ENCODE measurements at places on chromosomes 3 and 15.
A peak's percentile ranks its signal among the peaks of the same experiment; 100 is the strongest.

- no peak overlapping the region for H3K27ac ChIP-seq
- no peaks in the 10 kb centered on the region for H3K36me3 ChIP-seq
- no peak for DNase-seq
- no peaks in the 10 kb centered on the region for H3K4me1 ChIP-seq
- no peak overlapping the region for H3K4me3 ChIP-seq
- H3K27me3 ChIP-seq: no peaks in the 10 kb centered on the region
Observed at GRCh38 chr3:158768361-158768787, 33.5 kb upstream of the MFSD1 start.

- no peak for DNase-seq
- no peak overlapping the region for H3K27ac ChIP-seq
- no peaks in the 10 kb centered on the region for H3K36me3 ChIP-seq
- H3K4me1 ChIP-seq: no peaks in the 10 kb centered on the region
- H3K4me3 ChIP-seq: no peak overlapping the region
Observed at GRCh38 chr3:140823106-140823505, 118.5 kb upstream of the SLC25A36 start.

DNA sequence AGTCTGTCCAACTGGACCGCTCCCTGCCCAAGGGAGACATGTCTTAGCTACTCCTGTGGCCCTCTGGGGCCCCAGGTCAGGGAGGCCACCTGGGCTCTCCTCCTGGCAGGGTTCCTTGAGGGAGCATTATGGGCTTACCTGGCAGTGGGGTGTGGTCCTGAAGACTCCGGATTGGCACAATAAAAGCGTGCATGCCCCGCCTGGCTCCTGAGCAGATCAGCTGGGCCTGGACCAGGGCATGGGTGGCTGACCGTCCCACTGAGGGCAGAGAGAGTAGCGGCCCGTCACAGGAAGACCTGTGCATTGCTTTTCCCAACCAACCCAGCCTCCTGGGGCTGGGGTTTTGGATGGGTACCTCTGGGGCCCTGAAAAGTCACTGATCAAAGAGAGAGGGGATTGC lies 5.4 kb downstream of the ACOX2 start:
- no peaks in the 10 kb centered on the region for H3K4me1 ChIP-seq
- no peaks in the 10 kb centered on the region for H3K27me3 ChIP-seq
- H3K36me3 ChIP-seq: no peaks in the 10 kb centered on the region

DNA sequence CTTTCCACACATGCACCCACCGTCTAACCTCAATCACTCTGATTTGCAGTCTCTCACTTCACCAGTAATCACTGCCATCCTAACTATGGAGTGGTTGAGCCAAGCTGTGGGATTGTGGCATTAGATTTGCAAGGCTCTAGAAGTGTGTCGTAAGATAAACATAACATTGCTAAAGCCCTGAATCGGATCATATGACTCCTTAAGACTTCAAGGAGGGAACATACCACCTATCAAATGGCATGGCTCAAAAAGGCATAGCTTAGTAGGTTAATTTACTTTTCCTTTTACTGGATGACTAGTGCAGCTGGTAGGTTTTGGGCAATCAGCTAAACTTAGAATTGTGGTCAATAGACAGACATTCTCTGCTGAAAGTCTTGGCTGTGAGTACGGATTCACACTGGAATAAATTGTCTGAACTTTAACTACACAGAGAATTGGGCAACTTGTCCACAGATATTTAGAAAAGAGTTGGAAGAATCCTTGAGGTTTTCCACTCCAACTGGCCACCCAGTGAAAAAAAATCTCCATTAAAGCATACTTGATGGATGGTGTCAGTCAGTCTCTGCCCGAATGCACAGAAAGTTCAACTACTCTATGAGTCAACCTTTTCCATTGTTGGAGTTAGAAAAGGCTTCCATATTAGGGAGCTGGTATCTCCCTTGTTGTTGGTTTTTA lies 476.7 kb upstream of the CBLB start:
- DNase-seq: no peak
- H3K27ac ChIP-seq: no peak overlapping the region
- peaks cover 3% of the 10 kb centered on the region for H3K4me1 ChIP-seq
- no peak overlapping the region for H3K4me3 ChIP-seq

DNA sequence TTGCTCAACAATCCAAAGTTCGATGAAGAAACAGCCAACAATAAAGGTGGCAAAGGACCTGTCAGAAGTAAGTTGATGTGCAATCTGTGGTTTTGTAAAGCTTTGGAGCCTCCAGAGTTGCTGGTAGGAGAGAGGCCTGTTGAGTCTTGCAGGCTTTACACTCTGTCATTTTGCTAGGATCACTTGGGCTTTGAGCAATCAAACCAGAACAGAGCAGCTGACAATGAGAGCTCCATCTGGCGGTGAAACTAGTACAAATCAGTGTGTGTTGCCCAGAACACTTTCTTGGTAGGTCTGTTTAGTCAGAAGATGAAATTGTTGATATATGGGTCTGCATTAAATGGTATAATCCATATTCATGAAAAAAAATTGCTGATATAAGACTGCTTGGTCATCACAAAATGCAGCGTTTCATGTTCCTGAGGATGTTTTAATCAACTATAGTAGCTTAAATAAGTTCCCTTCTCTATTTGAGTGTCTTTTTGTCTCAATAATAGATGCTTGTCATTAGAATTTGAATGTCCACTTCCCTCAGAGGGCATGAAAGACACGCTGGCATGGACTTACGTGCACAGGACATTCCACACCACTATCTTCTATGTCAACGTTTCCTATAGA lies 25.7 kb downstream of the TMOD2 start:
- H3K27me3 ChIP-seq: no peaks in the 10 kb centered on the region
- no peaks in the 10 kb centered on the region for H3K4me1 ChIP-seq
- peaks cover 5% of the 10 kb centered on the region for H3K36me3 ChIP-seq

GRCh38 chr15:80015156-80015555 lies 44.2 kb upstream of the BCL2A1 start:
- no peak for DNase-seq
- H3K27ac ChIP-seq: no peak overlapping the region
- no peaks in the 10 kb centered on the region for H3K27me3 ChIP-seq
- no peaks in the 10 kb centered on the region for H3K36me3 ChIP-seq

- H3K4me3 ChIP-seq: no peak overlapping the region
- H3K27me3 ChIP-seq: no peaks in the 10 kb centered on the region
- H3K4me1 ChIP-seq: no peaks in the 10 kb centered on the region
- H3K27ac ChIP-seq: no peak overlapping the region
Observed at GRCh38 chr3:72483554-72484104, 364.6 kb downstream of the SHQ1 start.

DNA sequence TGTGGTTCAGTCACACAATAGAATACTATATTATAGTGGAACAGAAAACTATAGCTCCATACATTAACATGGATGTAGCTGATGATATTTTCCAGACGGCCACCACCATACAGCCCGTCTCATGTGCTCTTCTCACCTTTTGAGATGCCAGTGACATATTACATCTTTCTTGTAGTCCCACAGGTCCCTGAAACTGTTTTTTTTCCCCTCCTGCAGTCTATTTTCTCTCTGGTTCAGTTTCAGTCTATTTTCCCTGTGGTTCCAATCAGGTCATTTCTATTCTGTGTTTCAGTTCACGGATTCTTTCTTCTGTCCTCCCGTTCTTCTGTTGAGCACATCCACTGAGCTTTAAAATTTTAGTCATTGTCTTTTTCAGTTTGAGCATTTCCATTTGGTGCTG lies 72.2 kb downstream of the PPCDC start:
- no peak overlapping the region for H3K4me3 ChIP-seq
- no peaks in the 10 kb centered on the region for H3K27me3 ChIP-seq
- DNase-seq: no peak
- no peaks in the 10 kb centered on the region for H3K36me3 ChIP-seq
- no peaks in the 10 kb centered on the region for H3K4me1 ChIP-seq

DNA sequence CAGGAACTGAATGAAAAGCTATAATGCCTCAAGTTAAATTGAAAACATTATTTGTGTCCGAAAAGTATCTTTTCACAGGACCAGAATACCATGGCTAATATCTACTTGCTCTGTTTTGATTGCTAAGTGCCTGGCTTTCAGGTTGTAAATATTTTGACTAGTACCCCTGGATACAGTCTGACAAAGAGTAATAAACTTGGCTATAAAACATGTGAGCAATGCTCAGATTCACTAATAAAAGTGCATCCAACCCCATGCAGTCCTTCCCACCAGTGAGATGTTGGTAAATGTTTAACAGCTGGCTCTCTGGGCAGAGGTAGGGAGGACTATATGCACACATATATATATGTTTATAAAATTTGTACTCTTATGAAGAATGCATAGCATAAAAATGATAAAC lies 281.8 kb upstream of the TGFBR2 start:
- peaks cover 4% of the 10 kb centered on the region for H3K4me1 ChIP-seq
- no peak overlapping the region for H3K4me3 ChIP-seq
- no peaks in the 10 kb centered on the region for H3K36me3 ChIP-seq
- H3K27ac ChIP-seq: no peak overlapping the region

DNA sequence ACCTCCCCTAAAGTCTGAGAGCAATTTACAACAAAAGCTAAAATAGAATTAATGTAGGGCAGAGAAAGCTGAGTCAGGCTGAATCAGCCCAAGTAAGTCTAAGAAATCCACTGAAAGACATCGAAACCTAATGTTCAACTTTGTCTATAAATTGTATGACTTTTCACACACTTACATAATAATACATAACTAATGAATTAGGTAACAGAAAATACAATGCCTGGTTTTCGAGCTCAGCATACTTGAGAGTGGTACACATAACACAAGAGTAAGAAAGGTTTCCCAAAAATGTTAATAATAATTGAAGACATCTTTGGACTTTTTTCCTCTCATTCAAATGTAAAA lies 55.3 kb upstream of the VGLL4 start:
- no peak for DNase-seq
- H3K4me3 ChIP-seq: no peak overlapping the region
- no peak overlapping the region for H3K27ac ChIP-seq
- no peaks in the 10 kb centered on the region for H3K36me3 ChIP-seq
- H3K27me3 ChIP-seq: no peaks in the 10 kb centered on the region
- H3K4me1 ChIP-seq: no peaks in the 10 kb centered on the region

GRCh38 chr3:11045536-11045935 lies 53.0 kb downstream of the SLC6A1 start:
- H3K27me3 ChIP-seq: no peaks in the 10 kb centered on the region
- no peak for DNase-seq
- H3K36me3 ChIP-seq: no peaks in the 10 kb centered on the region
- H3K4me3 ChIP-seq: no peak overlapping the region

GRCh38 chr3:71492974-71493771 lies 90.4 kb downstream of the FOXP1 start:
- no peaks in the 10 kb centered on the region for H3K36me3 ChIP-seq
- H3K4me1 ChIP-seq: peaks cover 42% of the 10 kb centered on the region
- H3K27me3 ChIP-seq: no peaks in the 10 kb centered on the region
- H3K27ac ChIP-seq: peak overlapping the region; percentile 85
- DNase-seq: no peak

GRCh38 chr3:109440353-109440752 lies 103.0 kb upstream of the DPPA4 start:
- no peaks in the 10 kb centered on the region for H3K4me1 ChIP-seq
- no peak overlapping the region for H3K4me3 ChIP-seq
- H3K36me3 ChIP-seq: no peaks in the 10 kb centered on the region
- no peaks in the 10 kb centered on the region for H3K27me3 ChIP-seq
- DNase-seq: no peak
- no peak overlapping the region for H3K27ac ChIP-seq

DNA sequence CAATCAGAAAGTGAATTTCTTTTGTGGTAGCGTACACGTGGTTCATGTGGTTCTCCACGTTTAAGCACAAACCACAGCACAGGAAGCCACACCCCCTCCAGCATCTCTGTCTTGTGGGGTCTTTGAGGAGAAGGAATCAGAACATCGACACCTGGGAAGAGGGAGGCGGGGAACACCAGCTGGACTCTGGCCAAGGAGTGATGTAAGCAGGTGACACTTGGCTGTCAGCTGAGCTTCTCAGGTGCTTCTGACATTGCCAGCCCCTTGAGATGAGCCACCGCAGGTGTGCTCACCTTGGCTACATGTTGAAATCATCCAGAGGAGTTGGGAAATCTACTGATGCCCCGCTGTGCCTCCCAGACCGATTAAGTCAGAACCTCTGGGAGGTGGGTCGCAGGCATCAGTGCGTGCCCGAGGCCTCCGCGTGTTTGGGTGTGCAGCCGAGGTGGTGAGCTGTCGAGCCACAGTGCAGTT lies 85.0 kb downstream of the FAM81A start:
- no peak overlapping the region for H3K27ac ChIP-seq
- H3K27me3 ChIP-seq: no peaks in the 10 kb centered on the region
- H3K36me3 ChIP-seq: no peaks in the 10 kb centered on the region
- H3K4me1 ChIP-seq: peaks cover 17% of the 10 kb centered on the region

GRCh38 chr15:87528873-87529272 lies 727.7 kb downstream of the NTRK3 start:
- DNase-seq: no peak
- no peaks in the 10 kb centered on the region for H3K4me1 ChIP-seq
- no peak overlapping the region for H3K27ac ChIP-seq
- H3K36me3 ChIP-seq: no peaks in the 10 kb centered on the region
- H3K27me3 ChIP-seq: no peaks in the 10 kb centered on the region
- H3K4me3 ChIP-seq: no peak overlapping the region

- no peak overlapping the region for H3K4me3 ChIP-seq
- peaks cover 2% of the 10 kb centered on the region for H3K4me1 ChIP-seq
- DNase-seq: no peak
- H3K27me3 ChIP-seq: no peaks in the 10 kb centered on the region
Observed at GRCh38 chr3:14836049-14836468, 17.3 kb downstream of the FGD5 start.

- H3K36me3 ChIP-seq: no peaks in the 10 kb centered on the region
- no peak for DNase-seq
- no peaks in the 10 kb centered on the region for H3K4me1 ChIP-seq
Observed at GRCh38 chr3:188135271-188135670, 18.7 kb upstream of the LPP start.

- no peaks in the 10 kb centered on the region for H3K36me3 ChIP-seq
- H3K27ac ChIP-seq: no peak overlapping the region
- H3K4me1 ChIP-seq: no peaks in the 10 kb centered on the region
- H3K27me3 ChIP-seq: no peaks in the 10 kb centered on the region
Observed at GRCh38 chr3:49844464-49845183, 11.7 kb downstream of the TRAIP start.

DNA sequence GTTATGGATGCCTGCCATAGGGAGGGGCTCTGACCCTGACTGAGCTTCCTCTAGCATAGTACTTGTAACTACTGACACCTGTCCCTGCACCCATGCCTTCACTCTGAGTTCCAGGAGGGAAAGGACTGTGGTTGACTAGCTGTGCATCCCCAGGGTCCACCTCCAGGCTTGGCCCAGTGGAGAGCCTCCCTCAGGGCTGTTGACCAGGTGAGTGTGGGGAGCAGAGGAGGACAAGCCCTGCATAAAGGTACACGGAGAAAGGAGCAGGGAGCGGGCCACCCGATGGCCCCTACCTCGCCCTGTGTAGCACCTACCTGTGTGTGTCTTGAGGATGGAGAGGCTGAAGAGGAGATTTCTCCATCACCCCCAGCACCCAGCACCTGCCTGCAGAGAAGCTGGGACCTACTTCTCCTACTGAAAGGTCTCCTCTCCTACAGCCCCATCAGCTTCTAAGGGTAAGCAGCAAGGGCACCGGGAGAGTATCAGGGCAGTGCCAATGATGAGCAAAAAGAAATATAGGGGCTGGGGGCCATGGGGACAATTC lies 6.7 kb upstream of the LTF start:
- H3K27me3 ChIP-seq: no peaks in the 10 kb centered on the region
- H3K27ac ChIP-seq: no peak overlapping the region
- H3K36me3 ChIP-seq: no peaks in the 10 kb centered on the region
- no peaks in the 10 kb centered on the region for H3K4me1 ChIP-seq
- no peak overlapping the region for H3K4me3 ChIP-seq
- no peak for DNase-seq

GRCh38 chr3:10317311-10317960 lies 3.5 kb downstream of the SEC13 start:
- no peak overlapping the region for H3K4me3 ChIP-seq
- no peak for DNase-seq
- H3K27me3 ChIP-seq: no peaks in the 10 kb centered on the region

- no peak overlapping the region for H3K4me3 ChIP-seq
- no peak for DNase-seq
- no peak overlapping the region for H3K27ac ChIP-seq
- H3K36me3 ChIP-seq: no peaks in the 10 kb centered on the region
Observed at GRCh38 chr3:79268422-79268821, 499.4 kb downstream of the ROBO1 start.
